Karpas-422 (cell line): ENCODE measurements at places on chromosomes 4 and X.

DNA sequence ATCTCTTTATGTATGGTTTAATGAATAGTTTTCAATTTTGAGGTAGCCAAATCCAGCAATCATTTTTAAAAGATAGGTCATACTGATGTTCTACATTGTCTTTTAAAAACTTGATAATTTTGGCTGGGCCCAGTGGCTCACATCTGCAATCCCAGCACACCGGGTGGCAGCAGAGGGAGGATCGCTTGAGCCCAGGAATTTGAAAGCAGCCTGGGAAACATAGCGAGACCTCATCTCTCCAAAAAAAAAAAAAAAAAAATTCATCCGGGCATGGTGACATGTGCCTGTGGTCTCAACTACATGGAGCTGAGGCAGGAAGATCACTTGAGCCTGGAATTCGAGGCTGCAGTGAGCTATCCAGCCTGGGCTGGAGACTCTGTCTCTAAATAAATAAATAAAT is 419.8 kb downstream of the GALNTL6 start:
- DNase-seq = no peak

- DNase-seq = no peak
These were observed 23.5 kb downstream of the NOA1 start for GRCh38 chr4:56953680-56954520.

DNA sequence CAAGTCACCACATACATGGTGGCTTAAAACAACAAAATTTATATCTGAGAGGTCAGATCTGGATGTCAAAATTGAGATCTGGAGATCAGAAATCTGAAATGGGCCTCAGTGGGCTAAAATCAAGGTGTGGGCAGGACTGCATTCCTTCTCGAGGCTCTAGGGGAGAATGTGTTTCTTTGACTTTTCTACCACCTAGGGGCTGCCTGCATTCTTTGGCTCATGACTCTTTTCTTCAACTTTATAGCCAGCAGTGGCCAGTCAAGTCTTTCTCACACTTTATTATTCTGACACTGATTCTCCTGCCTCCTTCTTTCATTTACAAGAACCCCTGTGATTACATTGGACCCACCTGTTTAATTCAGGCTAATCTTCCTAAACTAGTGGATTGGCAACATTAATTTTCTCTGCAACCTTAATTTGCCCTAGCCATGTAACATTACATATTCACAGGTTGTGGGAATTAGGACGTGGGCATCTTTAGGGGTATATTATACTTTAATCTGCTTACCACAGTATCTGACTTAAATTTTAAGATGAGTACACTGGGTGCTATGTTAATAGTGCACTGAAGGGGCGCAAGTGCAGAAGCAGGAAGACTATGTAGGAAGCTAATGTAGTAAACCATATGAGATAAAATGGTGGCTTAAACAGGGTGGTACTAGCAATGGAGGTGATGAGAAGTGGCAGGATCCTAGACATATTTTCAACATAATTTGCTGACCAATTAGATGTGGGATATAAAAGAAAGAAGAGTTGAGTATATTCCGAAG is 188.0 kb downstream of the SLC4A4 start:
- peak; percentile 56 for DNase-seq

DNA sequence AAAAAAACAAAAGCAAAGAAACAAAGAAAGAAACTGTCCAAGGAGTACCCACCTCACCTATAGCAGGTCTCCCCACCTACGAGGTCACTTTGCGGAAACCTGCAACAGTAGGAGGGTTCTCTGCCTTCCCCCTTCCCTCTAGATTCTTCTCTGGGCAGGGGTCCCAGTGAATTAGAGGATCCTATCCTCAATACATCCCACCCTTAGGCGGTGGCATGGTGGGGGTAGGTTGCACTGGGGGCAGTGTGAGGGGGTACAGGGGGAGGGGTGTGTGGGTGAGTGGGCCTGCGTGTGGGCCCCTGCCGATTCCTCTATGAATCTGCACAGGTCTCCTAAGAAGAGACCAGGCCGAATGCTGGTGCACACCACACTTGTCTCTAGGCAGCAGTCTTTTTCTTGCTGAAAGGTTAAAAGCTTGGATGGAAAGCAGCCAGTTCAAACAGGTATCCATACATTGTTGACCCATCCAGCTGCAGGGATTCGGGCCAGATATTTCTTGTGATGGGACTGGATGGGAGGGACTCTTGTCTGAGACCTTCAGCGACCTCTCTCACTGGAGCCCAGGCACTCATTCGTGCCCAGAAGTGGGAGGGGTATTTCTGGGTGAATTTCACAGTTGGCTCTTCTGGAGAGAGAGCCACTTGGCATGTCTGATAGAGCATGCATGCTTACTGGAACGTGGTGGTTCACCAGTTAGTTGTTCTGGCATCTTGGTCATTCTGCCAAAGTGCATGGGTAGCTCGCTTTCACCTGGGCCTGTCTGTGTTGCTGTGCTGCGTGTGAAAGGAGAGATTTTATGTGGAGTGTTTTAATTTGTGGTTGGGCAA is 65.6 kb downstream of the NBDY start:
- no peak for DNase-seq

- peak; percentile 49 for DNase-seq
These were observed 446.4 kb downstream of the RPA4 start for GRCh38 chrX:97330151-97330550.

DNA sequence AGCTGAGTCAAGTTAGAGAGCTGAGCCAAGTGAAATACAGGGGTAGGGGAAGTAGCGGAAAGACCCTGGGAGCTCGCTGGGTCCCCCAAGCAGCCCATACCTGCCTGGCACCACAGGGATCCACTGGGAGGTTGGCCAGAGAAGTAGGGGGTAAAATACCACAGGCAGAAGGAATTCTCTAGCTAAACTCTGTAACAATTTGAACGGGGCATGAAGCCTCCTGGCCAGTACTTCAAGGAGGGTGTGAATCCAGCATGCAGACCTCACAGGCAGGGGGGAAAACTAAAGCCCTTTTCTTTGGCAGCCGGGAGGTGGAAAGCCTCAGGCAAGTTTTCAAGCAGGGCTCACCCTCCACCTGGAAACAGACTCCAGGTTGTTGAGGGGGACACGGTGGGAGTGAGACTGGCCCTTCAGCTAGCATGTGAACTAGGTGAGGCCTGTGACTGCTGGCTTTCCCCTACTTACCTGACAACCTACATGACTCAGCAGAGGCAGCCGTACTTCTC is 3.7 kb upstream of the UGT2A1 start:
- no peak for DNase-seq

- no peak for DNase-seq
These were observed 741.6 kb upstream of the HS3ST1 start for GRCh38 chr4:12170308-12170707.

DNA sequence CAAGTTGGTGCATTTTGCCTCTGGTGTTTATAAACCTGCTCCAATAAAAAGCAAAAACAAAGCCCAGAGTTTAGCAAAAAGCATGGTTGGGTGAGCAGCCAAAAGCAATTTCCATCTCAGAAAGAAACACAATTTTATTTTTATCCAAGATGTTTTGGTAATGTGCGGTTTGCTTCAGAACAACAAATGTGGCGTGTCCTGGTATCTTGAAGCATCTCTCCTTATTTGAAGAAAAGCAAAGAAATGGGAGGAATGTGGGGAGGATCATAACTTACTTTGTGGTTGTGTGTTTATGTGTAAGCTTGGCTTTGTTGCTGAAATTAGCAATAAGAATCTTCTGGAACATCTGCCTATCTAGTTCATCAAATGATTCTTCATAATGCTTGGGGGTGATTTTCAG is 88.3 kb upstream of the DDX3X start:
- DNase-seq = no peak

- no peak for DNase-seq
These were observed 553.8 kb upstream of the GNPDA2 start for GRCh38 chr4:45280121-45280520.

GRCh38 chr4:134251322-134251721 is 49.7 kb upstream of the PABPC4L start:
- DNase-seq = no peak

DNA sequence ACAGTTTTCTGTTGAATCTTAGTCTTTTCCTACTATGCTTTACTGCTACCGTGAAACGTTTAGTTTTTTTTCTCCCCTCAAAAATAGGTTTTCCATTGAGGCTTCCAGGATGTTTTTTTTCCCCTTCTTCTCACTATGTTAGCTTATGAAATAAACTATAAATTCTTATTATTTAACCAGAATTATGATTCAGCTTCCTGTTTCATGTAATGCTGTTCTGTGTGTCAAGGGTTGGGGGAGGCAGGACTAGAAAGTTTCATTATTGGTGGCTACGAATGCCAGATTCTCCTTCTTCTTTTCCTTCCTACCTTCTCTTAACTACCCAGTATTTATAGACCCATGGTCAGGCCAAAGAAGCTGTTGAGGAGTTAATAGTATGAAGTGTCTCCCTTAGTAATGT is 11.8 kb downstream of the CLCN5 start:
- DNase-seq = no peak

DNA sequence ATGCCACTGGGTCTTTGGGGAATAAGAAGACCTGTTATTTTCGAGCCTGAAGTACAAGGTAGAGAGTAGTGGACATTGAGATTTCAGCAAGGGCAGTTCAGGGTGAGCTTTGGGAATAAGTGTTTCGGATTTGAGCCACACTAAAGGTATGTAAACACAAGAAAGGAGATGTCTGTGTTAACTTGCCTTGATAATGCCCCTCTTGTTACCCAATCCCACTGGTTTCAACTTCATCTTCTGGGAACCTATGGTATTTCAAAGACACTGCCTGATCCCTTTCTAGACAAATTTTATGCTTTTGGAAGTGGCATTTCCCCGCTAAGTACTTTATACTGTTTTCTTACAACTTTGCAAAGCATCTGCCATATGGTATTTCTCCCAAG is 79.4 kb downstream of the SLC9A6 start:
- DNase-seq = no peak

- DNase-seq = peak; percentile 78
These were observed 568 bp downstream of the CHST7 start for GRCh38 chrX:46573892-46574773.

DNA sequence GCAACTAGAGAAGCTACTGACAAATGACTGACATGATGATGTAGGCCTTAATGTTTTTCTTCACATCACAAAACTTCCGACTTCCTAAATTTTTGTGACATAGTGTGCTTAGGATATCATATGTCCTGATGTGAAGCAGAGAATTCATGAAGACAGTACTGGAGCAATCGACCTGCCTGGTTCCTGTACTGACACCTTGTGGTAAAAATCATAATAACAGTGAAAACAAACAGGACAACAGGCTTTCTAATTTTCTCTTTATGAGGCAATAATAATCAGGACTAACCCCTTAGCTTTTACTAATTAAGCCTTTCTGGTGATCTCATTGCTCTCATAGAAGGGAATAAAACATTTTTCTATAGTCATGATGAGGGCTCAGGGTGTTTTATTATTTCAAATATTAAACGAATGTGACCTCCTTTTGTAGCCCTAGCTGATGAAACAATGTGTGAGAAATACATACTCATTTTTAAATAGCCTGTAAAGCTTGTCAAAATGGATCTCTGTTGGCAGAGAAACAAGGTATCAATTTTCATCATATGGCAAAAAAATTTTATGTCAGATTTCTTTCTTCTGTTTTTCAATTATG is 158.4 kb downstream of the TENT5D start:
- DNase-seq = peak; percentile 67

DNA sequence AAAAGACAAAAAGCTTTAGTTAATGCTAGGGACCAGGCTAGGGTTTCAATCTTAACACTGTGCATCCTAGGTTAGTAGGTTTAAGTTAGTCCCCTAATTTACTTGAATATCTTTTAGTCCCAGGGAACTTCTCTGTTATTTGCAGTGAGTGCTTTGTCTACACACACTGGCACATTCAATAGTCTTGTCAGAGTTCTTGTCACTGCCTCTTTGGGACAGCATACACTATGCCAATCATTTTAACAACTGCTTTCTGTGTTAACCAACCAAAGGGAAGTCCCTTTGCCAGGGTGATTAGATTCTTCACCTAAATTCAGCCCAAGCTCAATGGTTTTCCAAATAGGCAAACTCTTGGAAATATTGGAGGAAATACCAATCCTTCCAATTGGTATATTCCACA is 221.8 kb upstream of the IGFBP7 start:
- no peak for DNase-seq

- peak; percentile 60 for DNase-seq
These were observed 454 bp downstream of the BTC start for GRCh38 chr4:74793757-74794381.

- peak; percentile 62 for DNase-seq
These were observed 26.0 kb downstream of the CAPN6 start for GRCh38 chrX:111244235-111244750.
